ENCODE measurements at places on chromosomes 2 and 18. TPM values are rescaled to one million over a fixed set of nuclear protein-coding genes. Genes with fewer than 3 reads are reported as not detected.

- H3K27ac ChIP-seq, result no peak overlapping the region
- no peak overlapping the region for H3K4me3 ChIP-seq
- H3K36me3 ChIP-seq, result peaks cover 44% of the 10 kb centered on the region
Observed at GRCh38 chr2:159379181-159379580, 92.7 kb upstream of the WDSUB1 start.

- H3K27ac ChIP-seq, result no peak overlapping the region
- no peaks in the 10 kb centered on the region for H3K36me3 ChIP-seq
- no peak overlapping the region for H3K4me3 ChIP-seq
- H3K27me3 ChIP-seq, result no peaks in the 10 kb centered on the region
- no peaks in the 10 kb centered on the region for H3K4me1 ChIP-seq
- DNase-seq, result no peak
Observed at GRCh38 chr2:80149991-80150390, 154.6 kb downstream of the LRRTM1 start.

DNA sequence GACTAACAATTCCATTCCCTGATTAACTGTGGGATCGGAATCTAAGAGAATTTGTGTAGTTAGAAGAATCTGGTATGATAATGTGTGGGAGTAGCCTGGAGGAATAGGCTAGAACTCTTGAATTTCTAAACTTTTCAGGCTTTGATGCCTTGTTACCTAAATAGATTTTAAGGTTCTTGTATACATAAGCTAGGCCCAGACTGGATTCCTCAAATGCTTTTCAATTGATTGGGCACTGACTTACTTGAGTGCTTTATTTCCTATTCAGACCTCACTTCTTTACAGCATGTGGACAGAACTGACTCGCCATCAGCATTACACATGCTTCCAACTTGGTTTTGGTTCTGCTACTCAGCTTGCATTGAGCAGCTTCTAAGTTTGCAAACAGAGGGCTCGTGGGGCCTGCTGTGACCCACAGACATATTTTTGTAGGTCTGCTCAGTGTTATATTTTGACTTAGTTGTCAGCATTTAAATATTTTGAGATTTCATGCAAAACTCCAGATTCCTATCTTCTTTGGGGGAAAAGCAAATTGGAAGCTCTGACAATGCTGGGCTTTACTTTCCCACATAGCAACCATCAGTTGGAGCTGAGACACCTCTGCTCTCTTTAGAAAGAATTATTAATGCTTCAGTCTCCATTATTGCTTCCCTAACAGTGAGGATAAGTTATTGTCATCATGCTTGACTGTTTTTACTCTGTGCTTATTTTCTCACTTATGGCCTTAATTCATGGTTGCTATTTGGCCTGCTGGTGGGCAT is 5.7 kb downstream of the PARD3B start:
- no peak overlapping the region for H3K4me3 ChIP-seq
- H3K27me3 ChIP-seq, result no peaks in the 10 kb centered on the region
- no peak overlapping the region for H3K27ac ChIP-seq
- peaks cover 27% of the 10 kb centered on the region for H3K4me1 ChIP-seq

- DNase-seq, result no peak
- H3K27me3 ChIP-seq, result no peaks in the 10 kb centered on the region
- no peaks in the 10 kb centered on the region for H3K36me3 ChIP-seq
- no peak overlapping the region for H3K27ac ChIP-seq
- H3K4me1 ChIP-seq, result peaks cover 11% of the 10 kb centered on the region
Observed at GRCh38 chr2:206164261-206164862, 4.7 kb downstream of the EEF1B2 start.

DNA sequence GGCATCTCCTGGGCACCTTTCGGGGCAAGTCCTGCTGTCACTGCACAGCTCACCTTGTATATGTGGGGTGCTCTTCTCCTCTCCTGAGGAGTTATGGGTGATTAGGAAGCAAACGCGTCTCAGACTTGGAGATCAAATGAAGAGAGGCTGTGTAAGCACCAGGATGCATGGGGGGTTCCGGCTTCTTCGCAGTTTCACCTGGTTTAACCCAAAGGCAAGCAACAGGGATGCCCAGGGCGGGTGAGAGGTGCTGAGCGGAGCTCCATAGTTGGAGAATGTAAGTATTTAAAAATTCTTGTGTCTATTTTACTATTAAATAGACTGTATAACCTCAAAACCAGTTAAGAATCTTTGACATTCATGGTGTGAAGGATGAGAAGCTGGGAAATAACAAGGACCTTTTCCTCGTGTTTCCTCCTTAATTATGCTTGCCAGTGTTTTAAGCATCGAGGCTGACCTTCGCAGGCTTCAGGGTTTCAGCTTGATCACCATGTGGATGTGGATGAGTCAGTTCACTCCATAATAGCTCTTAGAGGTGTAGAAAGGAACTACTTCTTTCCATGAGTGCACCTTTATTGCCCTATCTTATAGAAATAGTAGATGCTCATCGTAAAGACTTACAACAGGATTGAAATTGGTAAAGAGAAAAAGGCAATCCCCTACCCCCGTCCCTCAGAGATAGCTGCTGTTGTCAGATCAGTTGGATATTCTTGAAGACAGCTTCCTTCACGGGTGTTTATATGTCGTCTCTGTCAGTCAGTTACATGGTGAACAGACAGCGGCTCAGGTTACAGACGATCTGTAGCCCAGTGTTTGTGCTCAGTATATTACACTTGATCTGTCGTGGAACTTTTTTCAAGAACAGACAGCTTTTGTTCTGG is 201.1 kb downstream of the AGAP1 start:
- peaks cover 6% of the 10 kb centered on the region for H3K4me1 ChIP-seq
- no peak overlapping the region for H3K4me3 ChIP-seq

The GCG gene
- not detected for total RNA-seq

DNA sequence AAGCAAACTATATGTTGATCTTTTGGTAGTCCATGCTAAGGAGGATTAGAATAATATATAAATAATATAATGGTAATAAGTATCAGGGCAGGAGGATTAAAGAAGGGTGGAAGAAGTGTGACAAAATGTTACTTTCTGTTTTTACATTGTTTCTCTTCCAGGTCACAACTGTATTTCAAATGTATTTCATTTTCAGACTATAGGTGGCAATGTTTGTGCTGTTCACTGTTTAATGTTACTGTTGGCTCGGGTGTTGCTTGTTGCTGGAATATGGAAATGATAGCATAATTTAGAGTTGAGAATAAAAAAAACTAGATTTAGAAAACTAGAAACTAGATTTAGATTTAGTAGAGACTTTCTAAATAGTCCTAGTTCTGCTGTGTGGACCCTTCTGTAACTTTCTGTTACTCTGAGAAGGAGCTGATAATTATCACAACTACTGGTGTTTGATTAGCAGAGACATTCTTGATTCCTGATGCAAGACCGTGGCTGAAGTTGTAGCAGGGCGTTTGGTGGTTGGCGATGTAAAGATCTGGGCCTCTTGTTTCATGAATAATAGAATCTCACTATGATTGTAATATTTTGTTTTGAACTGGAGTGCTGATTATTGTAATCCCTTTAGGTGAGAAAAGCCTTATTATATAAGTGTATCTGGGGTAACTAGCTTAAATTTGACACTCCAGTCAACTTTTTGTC is 7.9 kb downstream of the NEDD4L start:
- H3K4me3 ChIP-seq, result no peak overlapping the region
- no peaks in the 10 kb centered on the region for H3K27me3 ChIP-seq
- H3K36me3 ChIP-seq, result no peaks in the 10 kb centered on the region
- no peaks in the 10 kb centered on the region for H3K4me1 ChIP-seq

All from vagina (tissue), 2 donors.